ENCODE measurements at places on chromosomes 5 and 9.

GRCh38 chr5:142864290-142865260, 94.4 kb downstream of the ARHGAP26 start:
- DNase-seq = no peak

GRCh38 chr5:161064781-161065180, 212.8 kb upstream of the ATP10B start:
- DNase-seq = no peak

GRCh38 chr5:935510-936084, 42.9 kb downstream of the TRIP13 start:
- no peak for DNase-seq

GRCh38 chr9:129998491-129999140, 44.4 kb downstream of the FNBP1 start:
- DNase-seq = no peak

DNA sequence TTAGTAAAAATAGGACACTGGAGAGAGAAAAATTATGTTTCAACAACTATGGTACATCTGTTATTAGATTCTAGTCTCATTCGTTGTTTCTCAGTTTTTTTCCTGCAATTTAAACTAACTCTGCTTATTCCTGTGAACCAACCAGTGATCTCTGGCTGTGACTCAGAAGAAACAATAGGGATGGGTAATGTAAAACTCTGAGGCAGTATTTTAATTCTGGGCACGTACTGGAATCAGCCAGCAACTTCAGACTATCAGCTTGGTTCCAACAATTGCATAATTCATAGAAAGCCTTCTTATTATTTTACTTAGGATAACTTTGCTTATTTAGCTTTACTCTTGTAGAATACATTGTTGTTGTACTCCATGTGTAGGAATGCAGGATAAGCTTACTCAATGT, 28.8 kb downstream of the MLLT3 start:
- no peak for DNase-seq

DNA sequence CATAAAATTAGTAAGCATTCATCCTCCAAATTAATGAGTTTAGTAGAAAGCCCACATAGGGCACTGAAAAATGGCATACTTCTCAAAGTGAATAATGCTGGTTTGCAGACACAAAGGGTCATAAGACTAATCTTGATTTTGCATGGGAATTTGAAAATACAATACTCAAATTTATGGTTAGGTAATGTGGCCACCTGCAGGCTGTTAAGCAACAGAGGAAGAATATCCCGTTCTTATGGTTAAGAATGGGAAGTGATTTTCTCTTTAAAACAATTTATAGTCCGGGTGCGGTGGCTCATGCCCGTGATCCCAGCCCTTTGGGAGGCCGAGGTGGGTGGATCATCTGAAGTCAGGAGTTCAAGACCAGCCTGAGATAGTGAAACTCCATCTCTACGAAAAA, 9.4 kb upstream of the PLCXD3 start:
- DNase-seq = no peak

DNA sequence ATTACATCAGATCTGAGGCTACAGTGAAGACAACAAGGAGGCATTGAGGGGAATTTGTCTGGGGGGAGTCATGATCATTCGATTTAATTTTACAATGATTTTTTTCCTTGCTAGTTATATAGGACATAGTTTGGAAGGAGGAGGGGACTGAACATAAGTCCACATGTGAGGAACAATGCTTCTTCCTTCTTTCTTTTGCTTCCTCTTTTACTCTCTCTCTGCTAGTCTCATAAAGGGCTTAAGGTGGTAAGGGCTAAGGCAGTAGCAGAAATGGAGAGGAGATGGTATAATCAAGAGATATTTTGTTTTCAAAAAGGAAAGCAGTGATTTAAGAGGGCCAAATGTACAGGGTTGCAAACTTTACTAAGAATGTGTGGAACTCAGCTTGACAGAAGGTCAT, 64.3 kb downstream of the GRIN3A start:
- no peak for DNase-seq

DNA sequence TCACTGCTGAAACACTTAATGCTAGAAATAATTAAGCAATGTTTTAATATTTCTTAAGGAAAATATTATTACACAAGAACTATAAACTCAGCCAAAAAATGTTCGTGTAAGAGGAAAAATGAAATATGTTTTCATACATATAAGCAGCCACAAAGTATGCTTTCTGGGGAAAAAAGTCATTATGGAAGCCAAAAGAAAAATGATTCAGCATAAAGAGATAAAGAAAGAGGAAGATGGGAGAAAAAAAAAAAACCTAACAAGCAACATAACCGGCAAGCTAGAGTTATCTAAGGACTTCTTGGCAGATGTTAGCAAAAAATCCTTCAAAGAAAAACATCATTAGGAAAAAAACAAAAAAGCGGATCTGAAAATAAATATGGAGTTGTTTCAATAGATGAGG, 179.1 kb downstream of the MUSK start:
- DNase-seq = no peak

GRCh38 chr9:38338342-38339018, 54.0 kb upstream of the ALDH1B1 start:
- no peak for DNase-seq

- peak; percentile 72 for DNase-seq
Measured at GRCh38 chr5:140221697-140222223, 46.8 kb downstream of the CYSTM1 start.

DNA sequence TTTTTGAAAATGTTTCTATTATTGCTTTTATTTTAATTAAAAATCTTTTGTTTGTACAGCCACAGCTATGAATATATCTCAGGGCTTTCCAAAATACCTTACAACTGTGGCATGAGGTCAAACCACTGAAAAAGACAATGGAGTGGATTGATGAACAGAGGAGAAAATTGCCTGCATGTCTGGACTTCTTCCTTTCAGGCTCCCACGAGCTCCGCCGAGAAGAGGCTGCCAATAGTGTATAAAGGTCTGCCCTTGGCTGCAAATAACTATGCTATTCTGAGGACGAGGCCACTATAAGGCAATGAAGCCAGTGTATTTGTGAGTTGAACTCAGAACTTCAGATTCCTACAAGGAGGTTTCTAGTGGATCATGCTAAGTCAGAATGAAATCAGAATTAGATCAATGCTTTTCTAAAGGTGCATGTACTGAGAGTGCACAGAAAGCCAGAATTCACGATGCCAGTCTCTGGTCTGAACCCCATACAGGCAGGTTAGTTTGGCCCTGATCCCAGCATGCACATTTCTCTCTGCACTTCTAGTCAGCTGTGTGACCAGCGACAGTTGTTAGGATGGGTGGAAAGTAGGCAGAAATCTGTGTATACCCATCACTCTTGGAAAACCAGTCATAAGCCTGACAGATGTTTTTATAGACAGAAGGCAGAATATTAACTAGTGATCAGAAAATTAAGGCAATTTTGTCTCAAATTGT, 42.7 kb upstream of the PLPP1 start:
- no peak for DNase-seq
